ENCODE measurements at places on chromosomes 7 and 10.

GRCh38 chr10:35579116-35579515 is 26.0 kb upstream of the GJD4 start:
- DNase-seq = no peak

GRCh38 chr10:86017841-86018734 is 348.5 kb downstream of the GRID1 start:
- peak; percentile 62 for DNase-seq

GRCh38 chr7:77460057-77460486 is 43.9 kb upstream of the GSAP start:
- DNase-seq = no peak

- no peak for DNase-seq
These were observed 30.0 kb upstream of the PSMG3 start for GRCh38 chr7:1599640-1600395.

GRCh38 chr7:98483276-98483963 is 82.5 kb upstream of the BAIAP2L1 start:
- no peak for DNase-seq

- no peak for DNase-seq
These were observed 50.6 kb downstream of the KIAA1217 start for GRCh38 chr10:24259365-24260130.

DNA sequence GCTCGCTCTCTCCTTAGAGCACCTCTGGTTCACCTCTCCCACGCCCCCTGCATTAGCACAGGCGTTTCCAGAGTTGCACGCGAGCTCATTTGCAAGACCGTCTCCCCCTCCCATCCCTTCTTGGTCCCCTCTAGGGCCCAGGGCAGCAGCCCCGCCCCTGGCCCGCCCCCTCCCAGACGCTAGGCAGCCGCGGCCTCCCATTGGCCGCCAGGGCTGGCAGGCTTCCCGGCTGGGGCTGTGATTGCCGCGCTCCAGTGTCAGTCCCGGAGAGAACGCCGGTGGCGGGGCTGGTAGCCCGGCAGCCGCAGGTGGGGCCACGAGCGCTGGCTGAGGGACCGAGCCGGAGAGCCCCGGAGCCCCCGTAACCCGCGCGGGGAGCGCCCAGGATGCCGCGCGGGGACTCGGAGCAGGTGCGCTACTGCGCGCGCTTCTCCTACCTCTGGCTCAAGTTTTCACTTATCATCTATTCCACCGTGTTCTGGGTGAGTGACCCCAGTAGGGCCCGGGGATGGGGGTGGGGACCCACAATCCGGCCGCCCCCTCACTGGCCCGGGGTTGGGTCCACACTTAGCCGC is at the start of gene TSPAN15:
Gene TSPAN15, plus strand, starts transcription at position 257 of the 575 bp plus-strand sequence. Its CDS starts 130 bp downstream, at position 387.
- peak; percentile 93 for DNase-seq

DNA sequence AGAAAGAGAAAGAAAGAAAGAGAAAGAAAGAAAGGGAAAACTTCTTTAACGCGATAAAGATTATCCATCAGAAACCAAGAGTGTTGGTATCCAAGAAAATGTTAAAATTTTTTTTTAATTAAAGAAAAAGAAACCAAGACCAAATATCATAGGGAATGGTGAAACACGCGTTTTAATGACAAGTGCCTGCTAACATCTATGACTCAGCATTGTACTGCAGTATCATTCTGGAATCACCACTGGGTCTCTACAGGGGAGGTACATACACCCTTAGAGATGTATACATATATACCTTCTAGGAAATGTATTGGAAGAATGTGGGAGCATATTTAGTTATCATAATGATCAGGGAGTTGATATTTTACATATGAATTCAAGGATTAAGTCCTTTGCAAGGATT is 32.1 kb upstream of the PIK3AP1 start:
- no peak for DNase-seq

DNA sequence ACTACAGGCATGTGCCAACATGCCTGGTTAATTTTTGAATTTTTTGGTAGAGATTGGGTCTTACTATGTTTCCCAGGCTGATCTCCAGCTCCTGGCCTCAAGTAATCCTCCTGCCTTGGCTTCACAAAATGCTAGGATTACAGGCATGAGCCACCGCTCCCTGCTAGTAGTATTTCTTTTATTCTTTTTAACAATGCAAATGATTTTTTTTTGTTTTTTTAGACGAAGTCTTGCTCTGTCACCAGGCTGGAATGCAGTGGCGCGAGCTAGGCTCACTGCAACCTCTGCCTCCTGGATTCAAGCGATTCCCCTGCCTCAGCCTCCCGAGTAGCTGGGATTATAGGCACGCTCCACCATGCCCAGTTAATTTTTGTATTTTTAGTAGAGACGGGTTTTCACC is 58.1 kb downstream of the SVIL start:
- no peak for DNase-seq

- no peak for DNase-seq
These were observed 73.8 kb upstream of the SFMBT2 start for GRCh38 chr10:7484456-7485243.

DNA sequence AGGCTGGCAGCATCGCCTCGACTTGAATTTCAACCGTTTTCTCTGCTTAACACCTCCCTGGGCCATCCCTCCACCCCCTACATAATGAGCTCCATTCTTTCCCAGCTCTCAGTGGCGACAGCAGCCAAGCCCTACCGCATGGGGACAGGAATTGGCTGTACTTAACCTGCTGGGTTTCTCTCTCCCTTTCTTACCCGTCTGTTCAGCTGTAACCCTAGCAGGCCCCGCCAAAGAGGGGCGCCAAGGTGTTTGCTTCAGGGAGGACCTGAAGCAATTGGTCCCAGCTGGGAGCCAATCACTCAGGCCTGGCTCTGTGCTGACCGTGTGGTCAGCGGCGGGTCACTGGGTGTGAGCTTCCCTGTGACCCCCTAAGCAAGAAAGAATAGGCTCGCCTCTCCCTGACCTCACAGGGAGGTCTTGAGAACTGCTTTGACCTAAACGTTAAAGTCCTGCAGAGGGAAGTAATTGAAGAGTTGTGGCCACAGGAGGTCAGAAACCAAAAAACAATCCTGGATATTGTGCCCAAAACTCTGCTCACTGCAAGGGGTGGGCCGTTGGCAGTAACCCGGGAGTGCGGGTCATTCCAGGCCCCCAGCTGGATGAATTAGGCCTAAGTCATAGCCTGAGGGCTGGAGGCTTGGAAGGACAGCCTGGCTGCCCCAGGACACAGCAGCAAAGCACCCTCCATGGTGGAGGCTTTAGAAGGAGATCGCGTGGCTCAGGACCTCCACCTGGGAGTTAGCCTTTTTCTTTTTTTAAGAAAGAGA is 114.6 kb downstream of the ITIH5 start:
- no peak for DNase-seq

Measured in dorsolateral prefrontal cortex (tissue), 122 donors.